ENCODE measurements at places on chromosomes 3 and 15. TPM values are rescaled to one million over a fixed set of nuclear protein-coding genes. Genes with fewer than 3 reads are reported as not detected.

- DNase-seq: no peak
Observed at GRCh38 chr3:155462672-155463071, 169.2 kb upstream of the STRIT1 start.

GRCh38 chr3:127068111-127068810 is 85.3 kb downstream of the PLXNA1 start:
- peak; percentile 53 for DNase-seq

- DNase-seq: no peak
Observed at GRCh38 chr3:72412340-72412956, 435.8 kb downstream of the SHQ1 start.

DNA sequence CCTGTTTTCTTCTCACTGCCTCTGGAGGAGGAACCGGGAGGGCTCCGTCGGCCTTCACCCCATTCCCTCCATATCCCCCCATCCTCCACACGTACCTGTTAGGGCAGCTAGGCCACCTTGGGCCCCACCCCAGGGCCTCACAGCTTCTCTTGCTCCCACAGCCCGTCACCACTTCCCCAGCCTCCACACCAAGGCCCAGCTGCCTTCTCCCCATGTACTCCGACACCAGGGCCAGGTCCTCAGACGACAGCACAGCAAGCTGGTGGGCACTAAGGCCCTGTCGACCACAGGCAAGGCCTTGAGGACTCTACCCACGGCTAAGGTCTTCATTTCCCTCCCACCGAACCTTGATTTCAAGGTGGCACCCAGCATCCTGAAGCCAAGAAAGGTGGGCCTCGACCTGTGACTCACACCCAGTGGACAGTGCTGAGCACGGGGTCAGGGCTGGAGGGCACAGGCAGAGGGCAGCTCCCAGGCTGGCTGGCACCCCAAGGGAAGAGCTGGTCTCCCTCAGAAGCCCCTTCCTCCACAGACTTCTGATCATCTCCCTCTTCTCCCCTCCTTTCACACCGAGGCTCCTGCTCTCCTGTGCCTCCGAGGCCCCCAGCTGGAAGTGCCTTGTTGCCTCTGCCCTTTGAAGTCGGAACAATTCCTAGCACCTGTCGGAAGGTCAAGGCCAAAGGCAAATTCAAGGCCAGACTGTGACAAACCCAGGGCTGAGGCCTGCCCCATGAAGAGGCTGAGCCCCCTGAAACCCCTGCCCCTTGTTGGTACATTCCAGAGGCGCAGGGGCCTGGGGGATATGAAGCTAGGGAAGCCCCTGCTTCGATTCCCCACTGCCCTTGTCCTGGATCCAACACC is 9.1 kb downstream of the RPUSD3 start:
- DNase-seq: no peak

The KCNH8 gene
- total RNA-seq: 2.2 TPM

The TRAT1 gene
- 8.0 TPM for total RNA-seq

DNA sequence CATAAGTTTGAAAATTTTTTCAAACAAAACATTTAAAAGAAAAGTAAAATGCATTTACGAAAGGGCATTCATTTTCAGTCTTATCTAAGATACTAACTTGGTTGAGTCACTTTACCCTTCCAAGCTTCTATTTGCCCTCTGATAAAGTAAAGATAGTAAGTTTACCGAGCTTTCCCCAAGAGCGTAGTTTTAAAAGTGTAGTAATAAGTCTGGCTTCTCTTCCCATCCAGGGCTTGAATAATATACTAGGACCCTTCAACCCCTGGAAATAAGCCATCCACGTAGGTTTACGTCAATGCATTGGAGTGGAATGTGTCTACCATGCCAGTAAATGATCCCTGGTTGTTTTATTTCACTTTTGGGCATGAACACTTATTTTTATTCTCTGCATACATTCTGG is 608.3 kb downstream of the NTRK3 start:
- DNase-seq: no peak

GRCh38 chr15:75751891-75752290 is 39.2 kb upstream of the CSPG4 start:
- no peak for DNase-seq

GRCh38 chr3:170022336-170022735 is 15.5 kb upstream of the GPR160 start:
- DNase-seq: no peak

DNA sequence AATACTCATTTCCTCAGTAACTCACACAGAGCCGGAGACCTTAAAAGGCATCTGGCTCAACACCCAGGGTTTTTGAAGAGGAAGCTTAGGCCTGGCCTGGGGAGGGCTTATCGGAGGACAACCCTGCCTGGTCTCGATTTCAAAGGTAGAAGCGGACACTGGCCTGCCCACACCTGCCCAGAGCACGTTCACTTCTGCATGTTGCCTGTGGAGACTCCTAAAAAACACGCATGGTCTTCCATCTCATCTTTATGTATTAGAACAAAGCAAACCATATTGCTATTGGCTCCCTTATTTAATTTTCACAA is 55.5 kb upstream of the FURIN start:
- no peak for DNase-seq

DNA sequence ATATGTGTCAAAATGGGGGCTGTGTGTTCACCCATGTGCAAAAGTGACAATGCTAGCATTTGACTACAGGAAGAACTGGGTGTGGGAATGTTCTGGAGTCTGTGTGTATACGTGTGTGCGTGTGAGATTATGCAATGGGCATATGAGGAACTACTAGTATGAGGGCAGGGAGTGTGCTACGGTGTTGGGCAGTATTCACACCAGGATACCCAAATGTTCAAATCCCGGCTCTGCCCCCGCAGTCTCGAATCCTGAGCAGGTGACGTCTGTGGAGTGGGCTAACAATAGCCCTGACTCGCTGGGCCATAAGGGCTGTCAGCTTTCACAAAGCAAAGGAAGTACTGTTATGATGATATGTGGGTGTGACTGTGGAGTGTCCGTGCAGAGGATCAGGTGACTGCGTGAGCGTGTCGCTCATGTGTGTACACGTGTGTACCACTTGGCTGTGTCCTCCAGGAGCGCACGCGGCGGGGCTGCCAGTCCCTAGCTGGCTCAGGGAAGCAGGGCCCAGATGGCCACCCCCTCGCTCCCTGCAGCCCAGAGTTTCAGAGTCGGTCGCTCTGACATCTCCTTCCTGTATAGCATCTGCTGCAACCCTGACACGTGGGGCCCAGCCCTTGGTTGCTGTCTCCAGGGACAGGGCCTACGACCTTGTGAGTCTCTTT is 27.2 kb downstream of the IQSEC1 start:
- peak; percentile 92 for DNase-seq

GRCh38 chr3:39850716-39851032 is 41.3 kb downstream of the MYRIP start:
- DNase-seq: no peak

GRCh38 chr15:74307827-74308811 is 59.3 kb downstream of the CYP11A1 start:
- DNase-seq: no peak
